ENCODE measurements at places on chromosomes 4 and X.
A peak's percentile ranks its signal among the peaks of the same experiment; 100 is the strongest.

GRCh38 chrX:7351926-7352325, 204.0 kb upstream of the PUDP start:
- DNase-seq, result no peak

DNA sequence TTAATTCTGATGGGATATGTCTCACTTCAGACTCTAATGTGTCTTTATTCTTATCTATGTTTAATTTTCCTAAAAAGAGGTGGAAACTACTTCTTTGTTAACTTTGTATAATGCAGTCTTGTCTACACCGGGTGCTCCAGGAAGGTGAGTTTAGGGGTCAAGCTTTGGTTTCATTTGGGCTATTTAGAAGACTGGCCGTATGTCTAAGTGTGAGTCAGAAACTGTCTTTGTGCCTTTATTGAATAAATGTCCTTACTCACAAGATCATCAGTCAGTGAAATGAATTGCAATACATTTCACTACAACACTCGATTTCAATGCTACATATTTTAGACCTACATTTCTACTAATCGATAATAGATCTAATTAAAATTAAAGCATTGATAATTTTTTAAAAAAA, 56.2 kb downstream of the PROM1 start:
- no peak for DNase-seq

DNA sequence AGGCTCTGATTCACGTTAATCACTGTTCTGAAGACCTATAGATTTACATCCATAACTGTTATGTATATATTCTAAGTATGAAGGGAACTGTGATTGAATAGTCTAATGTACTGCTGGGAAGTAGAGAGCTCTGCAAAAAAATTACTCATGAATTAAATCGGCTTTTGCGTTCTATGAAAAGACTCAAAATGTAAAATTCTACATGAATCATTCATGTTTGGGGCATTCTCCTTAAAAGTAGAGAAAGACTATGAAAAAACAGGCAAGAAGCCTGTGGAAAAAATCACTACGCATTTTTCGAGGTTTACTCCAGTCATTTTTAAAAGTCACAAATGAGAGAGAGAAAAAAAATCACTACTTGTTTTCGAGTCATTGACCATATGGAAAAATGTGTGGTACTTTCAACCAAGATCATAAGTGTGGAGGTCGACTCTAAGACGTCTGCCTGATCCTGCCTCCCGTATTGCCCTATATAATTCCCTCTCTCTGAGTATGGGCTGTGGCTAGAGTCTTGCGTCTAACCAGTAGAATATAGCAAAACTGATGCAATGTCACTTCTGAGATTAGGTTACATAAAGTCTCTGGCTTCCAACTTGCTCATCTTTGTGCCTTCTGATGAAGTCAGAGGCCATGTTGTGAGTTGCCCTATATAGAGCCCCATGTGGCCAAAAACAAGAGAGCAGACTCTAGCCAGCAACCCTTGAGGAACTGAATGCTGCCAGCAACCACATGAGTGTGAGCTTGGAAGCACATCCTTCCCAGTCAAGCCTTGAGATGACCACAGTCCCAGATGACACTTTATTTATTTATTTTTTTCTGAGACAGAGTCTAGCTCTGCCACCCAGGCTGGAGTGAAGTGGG, 32.1 kb upstream of the VEGFD start:
- no peak for DNase-seq

DNA sequence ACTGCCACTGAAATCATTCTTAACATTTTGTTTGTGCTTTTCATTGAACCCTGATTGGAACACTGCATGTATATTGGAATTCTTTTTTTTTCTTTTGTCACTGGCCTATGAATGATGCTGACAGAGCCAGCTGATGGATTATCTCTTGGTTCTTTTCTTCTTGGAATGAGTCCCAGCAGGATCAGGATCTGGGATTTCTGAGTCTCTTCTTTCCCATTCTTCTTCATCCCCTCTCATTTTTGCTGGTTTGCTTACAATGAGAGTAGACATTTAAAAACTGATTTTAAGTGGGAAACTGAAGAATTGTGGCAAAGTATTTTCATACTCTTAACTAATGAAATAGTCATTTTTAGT, 9.0 kb downstream of the DCUN1D4 start:
- DNase-seq, result no peak

GRCh38 chr4:187417721-187418120, 577.9 kb upstream of the ZFP42 start:
- DNase-seq, result no peak

DNA sequence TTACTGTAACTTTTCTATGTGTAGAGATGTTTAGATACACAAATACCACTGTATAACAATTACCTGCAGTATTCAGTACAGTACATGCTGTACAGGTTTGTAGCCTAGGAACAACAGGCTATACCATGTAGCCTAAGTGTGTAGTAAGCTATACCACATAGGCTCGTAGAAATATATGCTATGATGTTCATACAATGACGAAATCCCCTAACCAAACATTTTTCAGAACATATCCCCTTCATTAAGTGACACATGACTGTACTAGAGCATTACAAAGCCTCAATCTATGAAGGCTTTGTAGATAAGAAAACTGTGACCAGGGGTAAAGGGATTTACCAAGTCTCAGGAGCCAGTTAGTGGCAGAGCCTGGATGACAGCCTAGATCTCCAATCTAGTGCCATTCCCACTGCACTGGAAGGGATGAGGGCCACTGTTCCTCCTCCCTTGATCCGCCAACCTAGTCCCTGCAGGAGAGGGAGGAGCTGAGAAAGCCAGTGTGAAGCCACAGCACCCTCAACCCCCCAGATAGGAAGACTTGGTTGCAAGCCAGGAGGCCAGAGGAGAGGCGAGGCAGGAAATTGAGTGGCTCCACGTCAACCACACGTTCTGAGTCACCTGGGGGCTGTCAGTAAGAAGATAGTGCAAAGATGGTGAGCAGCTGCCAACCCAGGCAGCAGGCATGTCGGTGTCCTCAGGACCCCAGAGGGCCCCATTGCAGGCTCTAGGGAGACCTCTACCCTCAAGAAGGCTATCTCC, 227.7 kb downstream of the BCOR start:
- peak; percentile 43 for DNase-seq

- DNase-seq, result no peak
Observed at GRCh38 chr4:37799941-37800554, 26.4 kb upstream of the PGM2 start.

- no peak for DNase-seq
Observed at GRCh38 chr4:140693562-140693961, 62.6 kb downstream of the TBC1D9 start.

DNA sequence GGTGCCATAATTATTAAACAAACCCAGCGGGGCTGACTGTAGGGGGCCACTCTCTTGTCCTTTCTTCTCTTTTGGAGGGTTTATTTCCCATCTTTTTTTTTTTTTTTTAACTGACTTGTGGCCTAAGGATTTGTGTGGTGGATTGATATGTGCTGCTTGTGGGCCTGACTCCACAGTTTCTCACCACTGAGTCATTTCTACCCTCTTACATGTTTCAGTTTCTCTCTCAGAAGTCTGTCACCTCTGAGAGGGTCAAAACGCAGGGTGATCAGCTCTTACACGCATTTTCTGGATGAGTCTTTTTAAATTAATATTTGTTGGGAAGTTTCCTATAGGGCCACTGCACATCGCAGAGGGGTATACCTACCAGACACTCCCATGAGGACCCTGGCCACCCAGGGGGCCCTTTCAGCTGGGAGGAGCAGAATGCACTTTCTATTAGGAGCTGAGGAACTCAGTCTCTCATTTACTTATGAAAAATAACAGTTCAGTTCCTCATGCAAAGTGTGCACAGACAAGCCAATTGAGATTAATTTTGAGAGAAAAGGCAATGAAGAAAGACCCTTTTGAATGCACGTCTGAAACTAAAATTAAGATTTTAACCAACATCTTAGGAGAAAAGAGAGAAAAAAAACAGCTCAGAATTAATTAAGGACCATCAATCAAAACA, 407.9 kb downstream of the TECRL start:
- DNase-seq, result no peak

- no peak for DNase-seq
Observed at GRCh38 chrX:15515931-15516330, 15.3 kb downstream of the BMX start.

DNA sequence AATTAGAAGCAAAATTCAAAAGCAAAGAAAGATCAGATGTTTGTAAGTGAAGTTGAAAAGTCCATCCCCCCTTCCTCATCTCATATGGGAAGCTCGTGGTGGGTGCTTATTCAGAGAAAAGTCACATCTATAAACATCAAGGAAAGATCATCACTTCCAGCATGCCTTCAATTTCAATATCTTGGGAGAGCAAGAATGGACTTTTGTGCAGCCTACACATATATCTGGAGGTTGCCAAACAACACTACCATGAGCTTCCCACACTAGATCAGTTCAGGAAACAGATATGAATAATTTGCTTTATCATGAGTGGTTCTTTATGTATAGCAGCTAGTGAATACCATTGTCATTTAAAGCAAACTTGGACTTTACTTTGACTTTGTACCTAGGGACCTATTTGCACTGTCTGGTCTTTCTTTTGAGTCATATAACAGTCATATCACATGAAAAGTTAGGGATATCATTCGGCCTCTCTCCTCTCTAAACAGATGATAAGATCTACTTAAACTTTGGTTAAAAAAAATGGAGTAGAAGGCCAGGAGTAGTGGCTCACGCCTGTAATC, 5.6 kb upstream of the TBL1X start:
- DNase-seq, result no peak

Data from stimulated activated CD4-positive, alpha-beta T cell treated with anti-CD3 and anti-CD28 coated beads, TNF-alpha, amount 100 ng/mL, for 24 hours (primary cell).